Activated CD4-positive, alpha-beta T cell treated with anti-CD3 and anti-CD28 coated beads, Interleukin-2, amount 50 U/mL, for 16 hours (primary cell): ENCODE measurements at places on chromosomes 1 and 21.

DNA sequence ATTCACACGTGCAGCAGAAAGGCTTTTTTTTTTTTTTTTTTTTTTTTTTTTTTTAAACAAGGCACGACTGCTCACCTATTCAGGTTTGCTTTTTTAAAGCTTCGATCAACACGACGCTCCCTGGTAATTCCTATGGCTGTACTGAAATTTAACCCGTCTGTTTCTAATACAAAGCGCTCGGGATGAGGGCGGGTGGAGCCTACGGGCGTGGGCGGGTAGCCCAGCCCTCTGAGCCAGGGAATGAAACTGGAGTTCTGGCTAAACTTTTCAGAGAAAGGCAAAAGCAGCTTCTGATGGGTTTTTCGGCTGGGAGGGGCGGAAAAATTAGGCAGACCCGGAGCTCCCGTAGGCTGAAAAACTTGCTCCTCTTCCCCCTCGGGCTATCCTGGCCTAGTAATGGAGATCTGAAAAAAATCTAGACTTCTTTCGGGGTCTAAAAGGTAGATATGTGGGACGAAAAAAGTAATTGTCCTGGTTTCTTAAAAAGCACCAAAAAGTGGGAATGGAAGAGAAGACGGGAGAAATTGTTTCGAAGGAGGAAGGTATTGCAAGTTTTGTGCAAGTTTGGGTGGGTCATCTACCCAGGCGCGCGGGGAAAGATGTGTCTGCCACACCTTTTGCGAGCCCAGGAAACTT, 7.4 kb downstream of the NR5A2 start:
- DNase-seq: no peak

GRCh38 chr1:239939602-239940001, 152.1 kb upstream of the FMN2 start:
- DNase-seq: no peak

- DNase-seq: no peak
Observed at GRCh38 chr21:16037421-16037955, 307.7 kb downstream of the USP25 start.

DNA sequence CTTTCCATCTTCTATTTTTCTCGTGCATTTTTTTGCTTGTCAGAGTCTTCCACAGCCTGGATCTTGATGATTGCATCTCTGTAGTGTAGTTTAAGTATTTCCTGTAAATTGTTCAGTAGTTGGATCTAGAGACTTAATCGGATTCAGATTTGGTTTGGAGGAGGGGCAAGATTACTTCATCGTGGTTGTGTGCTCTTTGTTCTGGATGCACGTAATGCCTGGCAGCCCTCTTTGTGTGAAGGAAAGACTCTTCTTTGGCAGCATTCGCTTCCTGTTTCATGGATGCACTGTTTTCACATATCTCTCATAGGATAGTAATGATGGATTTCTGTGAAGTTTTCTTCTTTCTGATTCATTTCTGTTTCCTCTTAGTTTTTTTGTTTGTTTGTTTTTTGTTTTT, 14.2 kb downstream of the SEMA4A start:
- DNase-seq: no peak

DNA sequence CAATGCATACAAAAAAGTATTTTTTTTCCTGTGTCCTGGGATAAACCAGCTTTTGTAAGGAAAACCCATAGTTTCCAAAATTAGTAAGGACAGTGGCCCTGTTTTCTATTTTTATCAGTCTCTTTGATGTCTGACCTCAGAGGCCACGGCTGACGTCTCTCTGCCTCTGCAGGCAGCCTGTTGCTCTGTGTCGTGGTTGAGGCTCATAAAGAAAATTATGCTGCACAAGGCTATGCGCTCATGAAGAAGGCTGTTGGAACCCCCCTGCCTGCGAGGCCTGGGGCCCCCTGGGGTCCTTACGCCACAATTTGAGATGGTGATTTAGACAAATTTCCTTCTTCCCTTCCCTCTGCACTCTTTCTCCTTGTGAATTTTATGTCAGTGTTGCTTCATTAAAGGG, 48.9 kb downstream of the AGPAT3 start:
- DNase-seq: no peak

- no peak for DNase-seq
Observed at GRCh38 chr1:33241866-33242265, 14.4 kb upstream of the ZNF362 start.

DNA sequence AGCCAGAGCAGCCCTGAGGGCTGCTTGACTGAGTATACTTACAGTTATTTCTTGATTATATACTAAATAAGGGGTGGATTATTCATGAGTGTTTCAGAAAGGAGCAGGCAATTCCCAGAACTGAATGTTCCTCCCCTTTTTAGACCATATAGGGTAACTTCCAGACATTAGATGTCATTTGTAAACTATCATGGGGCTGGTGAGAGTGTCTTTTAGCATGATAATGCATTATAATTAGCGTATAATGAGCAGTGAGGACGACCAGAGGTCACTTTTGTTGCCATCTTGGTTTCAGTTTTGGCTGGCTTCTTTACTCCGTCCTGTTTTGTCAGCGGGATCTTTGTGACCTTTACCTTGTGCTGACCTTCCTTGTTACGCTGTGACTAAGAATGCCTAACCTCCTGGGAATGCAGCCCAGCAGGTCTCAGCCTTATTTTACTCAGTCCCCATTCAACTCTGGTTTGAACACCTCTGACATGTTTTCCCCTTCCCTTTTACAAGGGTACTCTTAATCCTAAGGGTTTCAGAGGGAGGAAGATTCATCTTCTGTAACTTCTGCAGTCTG, 16.2 kb downstream of the KCTD3 start:
- DNase-seq: no peak

- DNase-seq: no peak
Observed at GRCh38 chr1:51690285-51690961, 73.5 kb downstream of the OSBPL9 start.

- DNase-seq: peak; percentile 68
Observed at GRCh38 chr1:101238031-101238628, 1.3 kb downstream of the S1PR1 start.

GRCh38 chr1:71786218-71786617, 496.1 kb downstream of the NEGR1 start:
- DNase-seq: no peak

GRCh38 chr1:102572637-102573036, 535.7 kb downstream of the COL11A1 start:
- no peak for DNase-seq

DNA sequence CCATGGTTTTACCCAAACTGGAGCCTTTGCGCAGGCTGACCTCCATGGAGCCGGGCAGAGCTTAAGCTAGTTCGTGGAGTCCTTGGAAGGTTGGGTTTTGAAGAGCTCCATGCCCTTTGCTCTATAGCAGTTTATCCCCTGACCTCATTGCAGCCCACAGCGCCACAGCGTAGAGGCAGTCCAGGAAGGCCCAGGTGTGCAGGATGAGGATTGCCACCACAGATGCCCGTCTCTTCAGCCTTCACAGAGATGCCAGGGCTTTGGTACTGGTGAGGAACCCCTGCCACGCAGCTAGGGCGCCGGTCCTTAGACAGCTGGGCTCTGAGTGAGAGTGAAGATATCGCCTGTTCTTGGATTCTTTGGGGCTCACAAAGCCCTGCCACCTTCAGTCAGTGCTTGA, 138.6 kb downstream of the PEX14 start:
- DNase-seq: no peak

- no peak for DNase-seq
Observed at GRCh38 chr1:172359491-172359999, 60.9 kb upstream of the C1orf105 start.

GRCh38 chr1:210218047-210218446, 14.5 kb upstream of the SERTAD4 start:
- no peak for DNase-seq

- peak; percentile 72 for DNase-seq
Observed at GRCh38 chr1:202145068-202145743, 669 bp upstream of the ARL8A start.

- no peak for DNase-seq
Observed at GRCh38 chr1:239237912-239238311, 148.5 kb upstream of the CHRM3 start.

GRCh38 chr1:58435376-58435775, 111.2 kb downstream of the OMA1 start:
- DNase-seq: no peak

- no peak for DNase-seq
Observed at GRCh38 chr1:38923607-38924006, 18.0 kb downstream of the RHBDL2 start.

DNA sequence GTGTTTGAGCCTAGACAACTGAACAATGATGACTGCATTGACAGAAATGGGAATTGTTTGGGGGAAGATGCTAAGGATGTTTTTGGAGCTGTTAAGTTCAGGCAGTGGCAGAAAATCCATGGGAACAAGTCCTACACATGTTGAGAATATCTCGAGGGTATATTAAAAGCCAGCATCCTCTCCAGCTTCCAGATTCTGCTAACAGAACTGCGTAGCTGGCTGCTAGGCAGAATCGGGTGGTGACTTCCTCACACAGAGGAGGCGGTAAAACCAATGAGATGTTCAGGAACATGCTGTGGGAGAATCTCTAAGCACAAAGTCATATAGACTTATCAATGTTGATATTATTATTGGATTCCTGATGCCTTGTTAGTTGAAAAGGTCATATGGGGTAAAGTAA, 14.8 kb downstream of the FAM163A start:
- no peak for DNase-seq

GRCh38 chr1:234107416-234108021, 203.0 kb downstream of the SLC35F3 start:
- DNase-seq: no peak

GRCh38 chr1:173015629-173016028, 35.1 kb downstream of the TNFSF18 start:
- no peak for DNase-seq

GRCh38 chr1:58786184-58786926, 2.5 kb upstream of the JUN start:
- no peak for DNase-seq

DNA sequence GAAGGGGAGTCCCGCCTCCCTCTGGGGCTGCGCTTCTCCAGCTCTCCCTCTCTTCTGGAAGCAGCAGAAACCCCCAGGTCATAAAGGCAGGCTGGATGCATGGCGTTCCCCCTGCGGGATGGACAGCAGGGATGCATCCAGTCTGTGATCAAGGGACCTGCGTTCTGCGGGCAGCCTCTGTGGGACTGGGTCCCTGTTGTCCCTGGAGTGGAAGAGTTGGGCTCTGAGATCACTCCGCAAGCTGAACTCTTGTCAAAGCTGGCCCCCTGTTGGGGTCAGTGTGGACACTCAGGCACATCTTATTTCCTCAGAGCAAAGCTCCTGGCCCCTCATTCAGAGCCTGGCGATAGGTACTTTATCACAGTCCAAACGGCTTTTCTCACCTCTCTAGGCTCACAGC, 341.2 kb downstream of the PTPRU start:
- DNase-seq: no peak

DNA sequence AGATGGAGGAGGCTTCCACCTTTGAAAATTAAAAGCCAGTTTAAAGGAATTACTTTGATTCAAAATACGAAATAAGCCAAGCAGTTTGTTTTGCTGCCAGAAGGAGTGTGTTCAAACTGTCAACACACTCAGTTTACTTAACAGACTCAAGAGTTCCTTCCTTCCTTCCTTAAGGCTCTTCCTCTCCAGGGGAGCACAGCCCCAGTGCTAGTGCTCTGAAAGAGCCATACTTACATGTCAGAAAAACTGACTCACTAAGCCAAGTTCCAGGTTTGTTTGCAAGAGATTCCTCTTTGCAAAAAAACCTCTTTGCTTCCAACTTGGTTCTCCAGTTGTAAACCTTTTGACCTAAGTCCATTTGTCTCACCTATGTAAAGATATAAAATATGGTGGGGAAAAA, 14.3 kb downstream of the SETD4 start:
- no peak for DNase-seq

GRCh38 chr1:227167276-227168101, 150.8 kb downstream of the CDC42BPA start:
- DNase-seq: no peak

DNA sequence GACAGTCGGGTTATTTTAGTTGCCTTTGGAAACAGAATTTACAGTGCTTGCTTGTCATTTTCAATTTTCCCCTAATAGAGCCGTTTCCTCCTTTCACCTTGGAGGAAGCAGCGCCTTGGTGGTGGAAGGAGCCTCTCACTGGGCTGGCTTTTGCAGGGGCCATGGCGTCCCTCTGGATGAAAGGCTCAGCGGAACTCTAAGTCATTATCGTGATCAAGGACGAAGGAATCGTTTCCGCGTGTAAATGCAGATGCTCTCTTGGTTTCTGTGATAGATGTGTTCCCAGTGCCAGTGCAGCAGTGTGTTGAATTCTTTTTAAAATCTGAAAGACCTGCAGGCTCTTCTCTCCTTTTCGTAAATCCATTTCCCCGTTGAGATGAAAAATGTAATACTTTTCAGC, 126.2 kb upstream of the LMO4 start:
- no peak for DNase-seq

DNA sequence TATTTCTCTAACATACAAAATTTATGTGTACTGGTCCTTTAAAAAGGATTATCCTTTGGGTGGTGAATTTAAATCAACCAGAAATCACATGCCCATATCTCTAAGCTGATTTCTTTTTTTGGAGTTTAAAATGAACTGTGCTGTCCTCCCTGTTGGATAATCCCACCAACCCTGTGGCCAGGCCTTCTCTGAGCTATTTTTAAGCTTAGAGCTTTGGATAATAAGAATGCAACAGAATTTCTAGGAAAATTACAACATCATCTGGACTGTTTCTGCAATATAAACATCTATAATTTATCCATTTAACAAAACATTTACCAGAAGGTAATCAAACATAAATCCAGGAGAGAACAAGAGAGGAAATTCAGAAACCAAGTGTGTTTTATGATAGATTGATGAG, 88.3 kb downstream of the LRRC40 start:
- DNase-seq: no peak

DNA sequence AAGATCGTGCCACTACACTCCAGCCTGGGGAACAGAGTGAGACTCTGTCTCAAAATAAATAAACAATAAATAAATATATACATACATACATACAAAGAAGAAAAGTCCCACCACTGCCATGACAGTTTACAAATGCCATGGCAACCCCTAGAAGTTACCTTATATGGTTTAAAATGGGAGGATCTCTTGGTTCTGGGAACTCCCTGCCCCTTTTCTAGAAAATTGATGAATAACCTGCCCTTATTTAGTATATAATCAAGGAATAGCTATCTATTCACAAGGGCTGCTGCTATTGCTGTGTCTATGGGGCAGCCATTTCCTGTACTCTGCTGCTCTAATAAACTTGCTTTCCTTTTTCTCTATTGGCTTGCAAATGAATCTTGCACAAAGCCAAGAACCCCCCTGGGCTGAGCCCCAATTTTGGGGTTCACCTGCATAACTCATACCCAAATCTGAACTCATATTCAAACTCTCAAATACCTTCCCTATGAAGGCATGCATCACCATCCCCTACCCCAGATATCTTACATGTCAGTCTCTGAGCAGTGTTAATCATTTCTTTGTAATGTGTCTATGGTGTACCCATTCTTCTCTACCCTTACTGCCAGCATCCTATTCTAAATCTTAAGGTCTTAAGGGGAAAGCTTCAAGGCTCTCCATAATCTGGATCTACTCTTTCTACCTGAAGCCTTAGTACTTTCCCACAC, 9.0 kb downstream of the GON4L start:
- DNase-seq: peak; percentile 36

GRCh38 chr1:213369465-213369864, 318.4 kb downstream of the RPS6KC1 start:
- DNase-seq: no peak

GRCh38 chr1:164803366-164803765, 244.4 kb downstream of the PBX1 start:
- DNase-seq: no peak
